Endothelial cell of umbilical vein (primary cell): ENCODE measurements at places on chromosomes 2 and 18.

DNA sequence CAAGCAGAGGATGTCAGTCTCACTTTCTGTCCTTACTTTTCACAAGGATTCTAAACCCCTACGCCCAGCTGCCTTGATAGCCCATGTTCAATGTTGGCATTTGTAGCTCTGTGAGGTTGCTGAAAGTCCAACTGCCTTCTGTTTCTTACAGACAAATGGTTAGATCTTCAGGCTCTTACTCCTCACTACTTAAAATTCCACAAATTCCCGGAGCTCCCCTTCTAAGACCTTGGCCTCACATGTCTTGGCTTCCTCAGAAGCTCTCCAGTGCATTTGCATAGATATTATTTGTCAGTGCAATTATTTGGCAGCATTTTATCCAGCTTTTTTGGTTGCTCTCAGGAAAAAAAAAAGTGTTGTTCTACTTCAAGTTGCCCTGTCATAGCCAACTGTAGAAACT is 453.7 kb upstream of the CELF4 start:
- H3K27me3 ChIP-seq: no peaks in the 10 kb centered on the region
- no peak overlapping the region for H3K27ac ChIP-seq
- no peaks in the 10 kb centered on the region for H3K4me1 ChIP-seq
- H3K4me3 ChIP-seq: no peak overlapping the region

- H3K4me3 ChIP-seq: no peak overlapping the region
- no peaks in the 10 kb centered on the region for H3K36me3 ChIP-seq
- no peaks in the 10 kb centered on the region for H3K4me1 ChIP-seq
- no peaks in the 10 kb centered on the region for H3K27me3 ChIP-seq
These were observed 43.5 kb upstream of the LAPTM4A start for GRCh38 chr2:20094955-20095354.

GRCh38 chr18:10164271-10165071 is 250.7 kb downstream of the VAPA start:
- no peaks in the 10 kb centered on the region for H3K36me3 ChIP-seq
- peaks cover 11% of the 10 kb centered on the region for H3K4me1 ChIP-seq
- H3K4me3 ChIP-seq: no peak overlapping the region
- H3K27me3 ChIP-seq: no peaks in the 10 kb centered on the region

- H3K27ac ChIP-seq: no peak overlapping the region
- DNase-seq: no peak
- H3K27me3 ChIP-seq: no peaks in the 10 kb centered on the region
- H3K4me3 ChIP-seq: no peak overlapping the region
These were observed 249.3 kb downstream of the LRATD1 start for GRCh38 chr2:14881651-14882327.

DNA sequence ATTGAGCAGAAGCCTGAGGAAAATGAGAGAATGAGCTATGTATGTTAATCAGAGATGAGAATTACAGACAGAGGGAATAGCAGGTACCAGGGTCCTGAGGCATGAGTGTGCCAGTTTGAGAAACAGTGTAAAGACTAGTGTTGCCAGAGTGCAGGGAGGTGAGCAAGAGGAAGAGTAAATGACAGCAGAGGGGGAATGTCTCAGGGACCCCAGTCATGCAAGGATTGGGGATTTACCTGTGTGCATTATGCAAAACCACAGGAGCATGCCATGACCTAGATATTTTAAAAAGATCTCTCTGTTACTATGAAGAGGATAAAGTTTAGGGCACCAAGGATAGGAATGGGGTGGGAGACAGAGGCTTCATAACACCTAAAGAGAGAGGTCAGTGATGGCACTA is 72.1 kb downstream of the TTC32 start:
- no peaks in the 10 kb centered on the region for H3K4me1 ChIP-seq
- no peak overlapping the region for H3K4me3 ChIP-seq
- peaks cover 7% of the 10 kb centered on the region for H3K27me3 ChIP-seq

GRCh38 chr2:14565666-14566065 is 66.9 kb upstream of the LRATD1 start:
- no peak overlapping the region for H3K27ac ChIP-seq
- H3K36me3 ChIP-seq: no peaks in the 10 kb centered on the region
- no peaks in the 10 kb centered on the region for H3K4me1 ChIP-seq
- H3K4me3 ChIP-seq: no peak overlapping the region
- H3K27me3 ChIP-seq: no peaks in the 10 kb centered on the region

- peak overlapping the region; percentile 87 for H3K27ac ChIP-seq
- peak overlapping the region; percentile 84 for H3K4me3 ChIP-seq
- peaks cover 67% of the 10 kb centered on the region for H3K4me1 ChIP-seq
- DNase-seq: peak; percentile 62
These were observed 66.1 kb downstream of the LRRFIP1 start for GRCh38 chr2:237693291-237693994.

DNA sequence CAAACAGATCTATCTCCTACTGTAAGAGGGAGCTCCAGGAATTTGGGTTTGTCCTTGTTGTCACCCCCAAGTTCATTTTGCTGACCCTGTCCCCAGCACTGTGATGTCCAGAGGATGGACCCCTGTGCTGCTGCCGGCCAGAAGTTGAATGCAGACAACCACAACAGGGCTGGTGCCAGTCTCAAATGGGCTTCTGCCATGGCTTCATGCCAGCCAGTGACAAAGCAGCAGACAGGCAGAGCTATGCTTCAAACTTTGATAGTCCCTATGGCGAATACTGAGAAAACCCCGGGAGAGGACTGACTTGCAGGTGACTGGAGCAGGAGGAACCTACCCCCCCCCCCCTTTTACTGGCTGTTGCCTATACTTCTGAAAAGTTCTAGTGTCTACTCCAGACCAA is 3.2 kb downstream of the SMAD7 start:
- no peaks in the 10 kb centered on the region for H3K36me3 ChIP-seq
- H3K4me1 ChIP-seq: peaks cover 60% of the 10 kb centered on the region
- DNase-seq: peak; percentile 40
- H3K27me3 ChIP-seq: no peaks in the 10 kb centered on the region
- H3K4me3 ChIP-seq: no peak overlapping the region
- no peak overlapping the region for H3K27ac ChIP-seq

GRCh38 chr2:216001216-216002100 is 11.9 kb downstream of the MREG start:
- no peak overlapping the region for H3K4me3 ChIP-seq
- no peak for DNase-seq
- peaks cover 2% of the 10 kb centered on the region for H3K27me3 ChIP-seq

DNA sequence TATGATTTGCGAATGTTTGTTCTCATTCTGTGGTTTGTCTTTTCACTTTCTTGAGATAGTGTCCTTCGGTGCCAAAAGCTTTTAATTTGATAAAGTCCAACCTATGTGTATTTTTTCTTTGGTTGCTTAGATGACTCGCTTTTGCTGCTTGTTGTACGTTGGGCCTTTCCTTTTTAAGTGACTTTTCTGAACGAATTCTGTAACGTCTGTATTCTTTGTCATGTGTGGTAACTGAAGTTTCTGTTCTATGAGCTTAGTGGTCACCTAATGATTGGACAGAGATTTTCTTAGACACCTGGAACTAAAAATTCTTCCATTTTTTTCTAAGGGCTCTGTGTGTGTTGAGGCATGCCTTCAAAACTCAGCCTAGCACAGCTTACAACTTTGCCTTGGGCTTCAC is 19.6 kb upstream of the PROKR1 start:
- no peaks in the 10 kb centered on the region for H3K4me1 ChIP-seq
- H3K36me3 ChIP-seq: no peaks in the 10 kb centered on the region

- H3K4me1 ChIP-seq: no peaks in the 10 kb centered on the region
- no peak overlapping the region for H3K4me3 ChIP-seq
- H3K27me3 ChIP-seq: no peaks in the 10 kb centered on the region
- no peak overlapping the region for H3K27ac ChIP-seq
These were observed 59.5 kb upstream of the POU3F3 start for GRCh38 chr2:104794441-104794840.

GRCh38 chr18:55610506-55610905 is 22.5 kb upstream of the TCF4 start:
- H3K27me3 ChIP-seq: no peaks in the 10 kb centered on the region
- H3K27ac ChIP-seq: no peak overlapping the region
- no peak for DNase-seq
- H3K4me1 ChIP-seq: no peaks in the 10 kb centered on the region

GRCh38 chr2:218370410-218371063 is 11.5 kb upstream of the SLC11A1 start:
- H3K27ac ChIP-seq: no peak overlapping the region
- H3K36me3 ChIP-seq: no peaks in the 10 kb centered on the region
- DNase-seq: no peak
- no peaks in the 10 kb centered on the region for H3K4me1 ChIP-seq

GRCh38 chr2:86445436-86445835 is 4.3 kb downstream of the KDM3A start:
- H3K4me1 ChIP-seq: peaks cover 8% of the 10 kb centered on the region
- no peaks in the 10 kb centered on the region for H3K27me3 ChIP-seq
- no peak overlapping the region for H3K27ac ChIP-seq
- no peaks in the 10 kb centered on the region for H3K36me3 ChIP-seq

DNA sequence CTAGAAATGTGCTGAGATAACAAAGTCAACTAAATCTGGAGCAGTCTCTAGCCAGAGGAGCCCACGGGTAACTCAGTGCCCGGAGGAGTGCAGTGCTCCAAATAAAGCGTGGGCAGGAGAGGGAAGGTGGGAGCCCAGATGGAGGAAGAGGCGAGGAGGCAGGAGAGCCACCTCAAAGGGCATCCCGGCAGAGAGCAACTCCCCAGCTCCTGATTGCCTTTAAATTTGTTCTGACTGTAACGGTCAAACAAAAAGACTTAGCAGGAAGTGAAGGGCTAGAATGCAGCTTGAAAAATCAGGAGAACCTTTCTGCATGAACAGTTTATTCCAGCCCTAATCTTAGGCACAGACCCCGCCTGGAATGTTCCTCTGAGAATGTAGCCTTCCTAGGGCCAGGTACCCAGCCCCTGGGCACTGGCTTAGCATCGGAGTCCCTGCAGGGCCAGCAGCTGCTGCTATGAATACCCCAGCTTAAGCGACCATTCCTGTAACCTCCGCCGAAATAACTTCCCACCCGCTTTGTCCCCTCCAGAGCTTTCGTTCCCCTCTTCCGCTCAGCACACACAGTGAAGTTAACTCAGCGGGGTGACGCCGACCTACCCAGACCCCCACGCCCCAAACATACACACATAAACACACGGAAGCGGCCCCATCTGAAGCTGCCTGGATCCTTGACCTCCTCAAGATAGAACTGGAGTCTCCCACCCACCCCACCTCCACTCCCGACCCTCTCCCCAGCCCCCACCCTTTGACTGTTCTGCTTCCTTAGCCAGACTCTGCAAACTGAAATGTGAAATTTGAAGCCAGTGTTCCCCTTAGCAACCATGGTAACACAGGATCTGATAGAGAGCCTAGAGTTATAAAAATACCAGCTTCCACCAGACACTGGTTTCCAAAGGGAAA is 123.2 kb downstream of the SMAD7 start:
- peak; percentile 70 for DNase-seq
- no peak overlapping the region for H3K27ac ChIP-seq
- H3K4me1 ChIP-seq: peaks cover 29% of the 10 kb centered on the region
- no peaks in the 10 kb centered on the region for H3K36me3 ChIP-seq

- peaks cover 5% of the 10 kb centered on the region for H3K36me3 ChIP-seq
- H3K4me3 ChIP-seq: no peak overlapping the region
- H3K27me3 ChIP-seq: no peaks in the 10 kb centered on the region
These were observed 45.7 kb upstream of the STK17B start for GRCh38 chr2:196217116-196217515.

- peaks cover 40% of the 10 kb centered on the region for H3K36me3 ChIP-seq
- no peaks in the 10 kb centered on the region for H3K27me3 ChIP-seq
- no peak overlapping the region for H3K27ac ChIP-seq
- H3K4me1 ChIP-seq: no peaks in the 10 kb centered on the region
These were observed 108.5 kb downstream of the WDSUB1 start for GRCh38 chr2:159177957-159178356.

- no peak overlapping the region for H3K4me3 ChIP-seq
- no peaks in the 10 kb centered on the region for H3K27me3 ChIP-seq
- H3K36me3 ChIP-seq: no peaks in the 10 kb centered on the region
- H3K27ac ChIP-seq: no peak overlapping the region
- H3K4me1 ChIP-seq: no peaks in the 10 kb centered on the region
- no peak for DNase-seq
These were observed 273.6 kb downstream of the ALPK2 start for GRCh38 chr18:58355243-58355642.

DNA sequence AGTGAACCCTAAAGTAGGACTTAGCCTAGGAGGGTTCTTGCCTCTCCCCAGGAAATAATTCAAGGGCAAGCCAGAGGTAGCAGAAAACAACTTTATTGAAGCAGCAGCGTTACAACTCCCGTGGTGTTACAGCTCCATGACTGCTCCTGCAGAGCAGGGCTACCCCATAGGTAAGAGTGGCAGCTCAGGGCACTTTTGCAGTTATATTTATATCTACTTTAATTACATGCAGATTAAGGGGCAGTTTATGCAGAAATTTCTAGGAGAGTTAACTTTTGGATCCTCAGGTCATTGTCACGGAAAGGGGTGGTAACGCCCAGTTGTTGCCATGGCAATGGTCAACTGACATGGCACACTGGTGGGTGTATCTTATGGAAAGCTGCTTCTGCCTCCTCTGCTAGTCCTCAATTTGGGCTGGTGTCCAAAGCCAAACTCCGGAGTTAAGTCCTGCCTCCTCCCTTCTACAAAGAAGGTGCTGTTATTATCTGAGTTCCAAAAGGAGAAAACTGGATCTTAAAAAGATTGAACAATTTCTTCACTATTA is 1413.0 kb downstream of the DSC3 start:
- no peaks in the 10 kb centered on the region for H3K27me3 ChIP-seq
- no peaks in the 10 kb centered on the region for H3K36me3 ChIP-seq
- H3K4me1 ChIP-seq: no peaks in the 10 kb centered on the region
- no peak overlapping the region for H3K4me3 ChIP-seq
- DNase-seq: no peak

DNA sequence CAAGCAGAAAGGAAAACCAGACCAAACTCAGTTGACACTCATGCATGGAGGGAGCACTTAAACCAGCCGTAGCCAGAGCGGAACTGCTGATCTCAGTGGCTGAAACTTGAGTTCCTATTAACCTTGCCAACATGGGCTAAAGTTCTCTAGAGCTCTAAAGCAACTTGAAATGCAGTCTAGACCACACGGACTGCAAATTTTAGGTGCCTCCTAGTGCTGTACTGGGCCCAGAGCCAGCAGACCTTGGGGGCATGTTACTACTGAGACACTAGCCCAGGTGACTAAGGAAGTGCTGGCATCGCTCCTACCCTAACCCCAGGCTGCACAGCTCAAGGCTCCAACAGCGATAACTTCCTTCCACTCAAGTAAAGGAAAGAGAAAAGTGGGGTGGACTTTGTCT is 236.5 kb downstream of the AKAIN1 start:
- H3K27me3 ChIP-seq: no peaks in the 10 kb centered on the region
- H3K4me1 ChIP-seq: no peaks in the 10 kb centered on the region
- H3K27ac ChIP-seq: no peak overlapping the region
- no peak for DNase-seq
- H3K4me3 ChIP-seq: no peak overlapping the region

GRCh38 chr2:173590276-173590861 is 235.7 kb downstream of the CDCA7 start:
- peak overlapping the region; percentile 5 for H3K4me3 ChIP-seq
- peak overlapping the region; percentile 62 for H3K27ac ChIP-seq
- no peaks in the 10 kb centered on the region for H3K36me3 ChIP-seq
- peaks cover 23% of the 10 kb centered on the region for H3K4me1 ChIP-seq
- H3K27me3 ChIP-seq: no peaks in the 10 kb centered on the region
- DNase-seq: peak; percentile 90

- H3K4me1 ChIP-seq: no peaks in the 10 kb centered on the region
- H3K36me3 ChIP-seq: no peaks in the 10 kb centered on the region
- DNase-seq: no peak
- H3K4me3 ChIP-seq: no peak overlapping the region
- H3K27ac ChIP-seq: no peak overlapping the region
These were observed 40.9 kb upstream of the SMAD7 start for GRCh38 chr18:48991676-48992075.
